ENCODE measurements at places on chromosomes 2 and 18.
A peak's percentile ranks its signal among the peaks of the same experiment; 100 is the strongest.

DNA sequence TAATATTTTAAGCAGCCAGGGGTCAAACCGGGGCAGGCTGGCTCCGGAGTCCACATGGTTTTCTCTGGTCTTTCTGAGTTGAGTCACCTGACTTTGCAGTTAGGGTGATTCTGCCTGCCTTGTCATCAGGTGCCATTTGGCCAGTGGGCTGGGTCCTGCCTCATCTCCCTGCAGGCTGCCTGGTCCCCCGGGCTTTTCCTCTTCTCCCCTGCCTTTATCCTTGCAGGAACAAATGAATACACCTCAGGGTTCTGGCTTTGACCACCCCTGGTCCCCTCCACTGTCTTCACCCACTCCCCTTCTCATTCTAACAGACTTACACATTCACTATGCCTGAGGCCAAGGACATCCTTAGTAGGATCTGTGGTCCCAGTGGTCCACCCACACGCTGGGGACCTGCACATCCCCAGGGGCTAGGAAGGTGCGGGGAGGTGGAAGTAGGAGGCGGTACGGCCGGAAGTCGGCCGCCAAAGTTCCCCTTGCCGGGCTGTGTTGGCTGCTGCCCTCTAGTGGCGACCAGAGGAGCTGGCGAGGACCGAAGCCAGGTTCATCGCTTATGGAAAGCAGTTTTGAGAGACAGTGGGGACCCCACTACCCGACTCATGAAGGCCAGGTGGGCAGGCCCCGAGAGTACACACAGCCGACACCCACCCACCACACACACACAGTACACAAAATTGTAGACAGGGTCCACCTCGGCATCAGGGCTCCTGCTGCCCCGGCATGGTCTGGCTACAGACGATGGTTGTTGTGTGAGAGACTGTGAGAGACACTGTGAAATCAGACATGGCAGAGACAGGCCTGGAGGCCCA is 6.3 kb upstream of the TEX261 start:
- DNase-seq: peak; percentile 37

GRCh38 chr2:152493945-152494528 is 159.1 kb downstream of the FMNL2 start:
- no peak for DNase-seq

DNA sequence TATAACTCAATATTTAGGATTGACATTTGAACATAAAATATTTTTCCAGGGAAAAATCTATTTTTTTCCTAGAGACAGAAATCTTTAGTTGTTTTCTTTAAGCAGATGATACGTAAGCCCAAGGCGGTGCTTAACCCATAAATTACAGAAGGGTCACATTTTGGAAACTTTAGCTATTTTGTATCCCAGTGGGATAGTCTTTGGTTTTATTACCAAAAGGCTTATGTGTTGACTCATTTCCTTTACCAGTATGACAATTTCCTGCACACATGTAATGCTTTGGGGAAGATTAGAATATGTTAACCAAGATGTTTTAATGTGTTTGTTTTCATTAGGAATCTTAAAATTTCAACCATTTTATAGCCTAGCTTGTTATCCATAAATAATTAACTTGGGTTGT is 24.8 kb downstream of the DYNC1I2 start:
- DNase-seq: peak; percentile 91

GRCh38 chr2:218387369-218388194 is 5.5 kb downstream of the SLC11A1 start:
- peak; percentile 28 for DNase-seq

DNA sequence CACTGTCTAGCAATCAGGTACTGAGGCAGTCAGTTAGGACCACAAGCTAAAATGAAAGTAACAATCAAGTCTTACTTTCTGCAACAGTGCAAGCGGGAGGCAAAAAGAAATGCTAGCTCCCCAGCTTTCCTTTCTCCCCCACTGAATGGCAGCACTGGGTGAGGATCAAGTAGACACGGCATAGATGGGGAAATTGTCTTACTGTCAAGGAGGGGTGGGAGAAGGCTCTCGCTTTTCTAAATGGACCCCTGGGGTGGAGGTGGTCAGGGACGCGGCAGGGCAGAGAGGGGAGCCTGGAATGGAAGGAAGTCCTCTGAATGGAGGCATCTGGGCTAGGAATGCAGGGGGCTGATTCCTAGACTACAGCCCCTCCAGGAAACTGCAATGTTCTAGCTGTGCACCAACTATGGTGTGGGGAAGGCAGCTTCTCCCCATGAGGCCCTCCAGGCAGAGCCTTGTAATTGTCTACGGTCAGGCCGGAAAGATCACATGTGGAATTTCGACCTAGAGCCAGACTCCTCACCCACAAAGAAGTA is 24.3 kb downstream of the METTL8 start:
- no peak for DNase-seq

DNA sequence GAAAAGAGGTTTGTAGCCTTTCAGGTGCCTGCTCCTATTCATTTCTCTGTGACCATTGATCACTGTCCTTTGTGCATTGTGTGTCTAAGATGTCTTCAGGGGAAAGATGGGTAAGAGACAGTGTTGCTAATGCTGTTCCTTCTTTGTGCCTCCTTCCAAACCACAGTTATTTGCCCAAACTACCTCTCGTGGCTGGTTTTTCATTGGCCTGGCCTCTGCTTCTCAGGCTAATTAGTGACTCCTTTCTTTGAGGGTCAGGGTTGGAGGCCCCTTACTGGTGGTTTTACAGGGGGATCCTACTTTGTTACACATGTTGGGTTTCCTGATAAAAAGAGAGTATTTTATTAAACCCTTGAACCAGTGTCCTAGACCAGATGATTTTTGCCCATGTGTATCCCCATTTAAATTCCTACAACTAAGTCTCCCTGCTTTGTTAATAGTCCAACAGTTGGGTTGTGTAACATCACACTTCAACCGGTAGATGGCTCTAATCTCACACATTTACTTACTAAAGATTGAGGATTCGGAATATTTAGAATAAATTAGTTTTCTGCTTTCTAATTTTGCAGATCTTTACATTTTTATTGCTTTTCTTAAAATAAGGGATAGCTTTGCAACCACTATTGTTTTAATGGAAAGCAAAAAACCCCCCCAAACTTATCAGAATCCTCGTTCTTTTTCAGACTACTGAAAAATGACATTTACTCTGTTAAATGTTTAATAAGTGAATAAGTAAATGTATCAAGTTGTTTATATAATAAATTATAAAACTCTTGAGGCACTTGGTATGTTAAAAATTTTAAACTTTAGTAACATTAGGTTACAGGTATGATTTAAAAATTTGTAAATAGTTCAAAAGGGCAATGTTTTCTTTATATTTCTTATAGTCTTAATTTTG is 2.4 kb downstream of the MARS2 start:
- peak; percentile 52 for DNase-seq

- no peak for DNase-seq
Observed at GRCh38 chr18:332721-333510, 65.1 kb upstream of the THOC1 start.

DNA sequence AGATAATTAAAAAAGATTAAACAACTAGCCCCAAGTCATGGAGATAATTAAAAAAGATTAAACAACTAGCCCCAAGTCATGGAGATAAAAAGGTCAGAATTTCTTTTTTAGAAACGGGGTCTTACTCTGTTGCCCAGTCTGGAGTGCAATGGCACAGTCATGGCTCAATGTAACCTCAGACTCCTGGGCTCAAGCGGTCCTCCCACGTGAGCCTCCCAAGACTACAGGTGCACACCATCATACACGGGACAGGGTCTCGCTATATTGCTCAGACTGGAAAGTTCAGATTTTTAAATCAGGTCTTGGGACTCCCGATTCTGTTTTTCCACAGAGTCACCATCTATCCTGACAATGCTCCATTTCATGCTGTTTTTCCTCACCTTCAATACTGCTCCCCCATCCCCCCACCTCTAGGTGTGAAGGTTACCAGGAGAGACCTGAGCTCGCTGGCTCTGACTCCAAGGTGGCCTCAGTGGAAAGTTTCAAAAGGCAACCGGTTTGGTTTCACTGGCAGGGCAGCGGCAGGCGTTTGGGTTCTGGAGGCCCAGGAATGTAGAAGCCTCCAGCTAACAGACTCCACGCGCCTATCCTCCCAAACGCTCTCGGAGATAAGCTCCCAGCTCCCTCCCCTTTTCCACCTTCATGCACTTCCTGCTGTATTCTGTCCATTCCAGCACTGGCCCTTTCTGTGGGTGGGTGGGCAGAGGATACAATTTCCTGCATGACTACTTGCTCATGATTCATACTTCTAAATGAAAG is 2.9 kb upstream of the SEMA4C start:
- peak; percentile 54 for DNase-seq

DNA sequence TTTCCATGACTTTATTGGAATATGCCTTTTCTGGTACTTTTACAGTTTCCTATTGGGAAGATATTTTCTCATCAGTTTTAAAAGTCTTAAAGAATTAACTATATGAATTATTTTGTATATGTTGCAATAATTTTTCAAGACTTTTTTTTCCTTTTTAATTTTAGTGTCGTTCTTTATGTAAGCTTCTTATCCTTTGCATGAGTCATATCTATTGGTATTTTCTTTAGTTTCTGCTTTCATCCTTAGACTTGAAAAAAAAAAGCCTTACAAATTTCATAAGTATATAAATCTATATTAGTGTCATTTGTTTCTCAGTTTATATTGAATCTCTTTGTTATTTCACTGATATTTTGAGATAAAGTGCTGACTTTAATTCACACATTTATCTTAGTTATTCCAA is 94.9 kb downstream of the DSEL start:
- peak; percentile 19 for DNase-seq

GRCh38 chr2:58614219-58614618 is 373.1 kb upstream of the FANCL start:
- DNase-seq: peak; percentile 46

DNA sequence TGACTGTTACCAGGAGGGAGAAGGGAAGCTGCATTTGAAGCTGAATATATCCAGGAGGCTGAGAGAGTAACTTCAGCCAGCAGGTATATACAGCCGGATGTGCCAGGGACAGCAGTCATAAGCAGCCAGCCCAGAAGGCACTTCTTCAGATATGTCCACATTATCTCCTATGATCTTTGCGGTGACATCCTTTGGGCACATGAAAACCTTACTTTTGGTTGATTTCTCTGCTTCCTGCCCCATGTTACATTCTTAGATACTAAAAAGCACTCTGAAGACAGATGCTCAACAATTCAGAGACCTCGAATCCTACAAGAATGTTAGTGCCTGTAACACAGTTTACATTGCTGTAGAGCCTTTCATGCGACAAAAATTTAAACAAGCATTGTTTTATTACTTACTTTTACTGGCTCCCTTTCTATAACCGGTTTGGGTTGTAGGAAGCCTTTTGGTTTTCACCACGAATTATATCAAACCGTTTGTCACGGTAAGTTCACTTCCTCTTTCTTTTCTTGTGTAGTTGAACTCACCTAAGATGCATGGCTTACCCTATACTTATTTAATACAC is 50.3 kb upstream of the TLK1 start:
- no peak for DNase-seq

- DNase-seq: no peak
Observed at GRCh38 chr2:122129399-122129798, 373.9 kb downstream of the TSN start.

DNA sequence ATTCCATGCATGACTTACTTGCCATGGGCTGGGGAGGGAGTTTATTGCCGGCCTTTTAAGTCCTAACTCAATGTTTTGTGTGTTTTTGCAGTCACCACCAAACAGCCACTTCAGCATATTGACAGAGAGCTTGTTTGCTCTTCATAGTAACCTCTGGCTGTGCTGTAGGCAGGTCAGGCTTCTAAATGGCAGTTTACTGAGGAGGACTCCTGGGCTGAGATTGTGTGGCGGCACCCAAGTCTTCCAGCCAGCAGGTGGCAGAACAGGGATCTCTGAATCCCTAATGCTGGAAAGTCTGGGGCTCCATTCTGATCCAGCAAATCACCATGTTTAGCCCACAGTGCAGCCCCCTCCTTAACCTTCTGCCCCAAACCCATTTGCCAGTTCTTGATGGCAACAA is 121.2 kb downstream of the CAPN13 start:
- DNase-seq: no peak

GRCh38 chr18:58069099-58069498 is 25.1 kb downstream of the NEDD4L start:
- DNase-seq: no peak

DNA sequence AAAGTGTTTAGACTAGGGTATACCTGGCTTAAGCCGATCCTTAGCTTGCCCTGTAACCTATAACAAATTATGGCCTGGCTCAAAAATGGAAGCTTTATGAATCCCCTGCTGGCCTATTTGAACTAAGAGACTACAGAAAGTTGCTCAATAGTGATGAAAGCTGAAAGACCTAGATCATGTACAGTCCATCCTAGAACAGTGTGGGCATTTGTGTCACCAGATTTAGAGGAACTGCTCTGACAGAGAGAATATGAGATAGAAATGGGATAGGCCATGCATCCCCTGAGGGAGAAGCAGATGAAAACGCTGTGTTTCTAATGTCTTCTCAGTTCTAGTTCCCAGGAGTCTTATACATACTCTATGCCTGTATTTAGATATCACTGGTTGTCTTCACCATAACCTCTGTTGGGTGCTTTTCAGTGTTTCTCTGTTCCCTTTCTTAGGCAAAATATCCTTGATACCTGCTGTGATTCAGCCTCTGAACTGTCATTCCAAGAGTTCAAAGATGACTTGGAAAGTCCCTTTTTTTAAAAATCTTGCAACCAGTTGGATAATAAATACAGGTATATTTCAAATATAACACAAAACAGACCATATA is 246.9 kb upstream of the SLC39A10 start:
- DNase-seq: no peak

DNA sequence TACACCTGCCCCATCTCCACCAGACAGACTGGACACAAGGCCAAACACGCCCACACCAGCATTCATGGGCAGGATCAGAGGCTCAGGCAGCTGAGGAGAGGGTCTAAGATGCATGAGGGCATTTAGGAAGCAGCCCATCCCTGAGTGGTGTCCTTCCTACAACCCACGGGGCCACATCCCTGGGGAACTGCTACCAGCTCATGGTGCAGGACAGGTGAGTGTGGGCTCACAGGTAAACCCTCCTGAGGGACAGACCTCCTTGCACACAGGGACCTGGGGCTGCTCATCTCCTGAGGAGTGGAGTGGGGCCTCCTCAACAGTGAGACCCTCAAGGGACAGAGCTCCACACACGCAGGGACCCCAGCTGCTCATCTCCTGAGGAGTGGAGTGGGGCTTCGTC is 14.6 kb downstream of the PARD6G start:
- no peak for DNase-seq
